GM04503 (cell line): ENCODE measurements at places on chromosomes 5 and 9.

GRCh38 chr5:139415221-139415861, 11.5 kb upstream of the SPATA24 start:
- no peak for DNase-seq

DNA sequence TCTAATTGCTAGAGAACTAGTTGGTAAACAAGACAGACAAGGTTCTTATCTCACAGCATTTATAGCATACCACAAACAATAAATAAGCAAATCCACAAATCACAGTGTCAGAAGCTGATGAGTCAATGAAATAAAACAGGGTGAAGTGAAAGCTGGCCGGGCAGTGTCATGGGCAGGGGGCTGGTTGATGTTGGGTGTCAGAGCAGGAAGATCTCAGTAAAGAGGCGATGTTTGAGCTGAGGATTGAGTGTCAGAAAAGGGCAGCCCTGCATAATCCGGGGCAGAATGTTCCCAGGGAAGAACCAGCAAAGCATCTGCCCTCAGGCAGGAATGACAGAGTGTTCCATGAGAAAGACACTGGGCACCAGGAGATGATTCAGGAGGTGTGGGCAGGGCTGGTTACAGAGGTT, 183.4 kb downstream of the GOLPH3 start:
- no peak for DNase-seq

- DNase-seq = no peak
Measured at GRCh38 chr9:33144551-33144950, 22.6 kb downstream of the B4GALT1 start.

DNA sequence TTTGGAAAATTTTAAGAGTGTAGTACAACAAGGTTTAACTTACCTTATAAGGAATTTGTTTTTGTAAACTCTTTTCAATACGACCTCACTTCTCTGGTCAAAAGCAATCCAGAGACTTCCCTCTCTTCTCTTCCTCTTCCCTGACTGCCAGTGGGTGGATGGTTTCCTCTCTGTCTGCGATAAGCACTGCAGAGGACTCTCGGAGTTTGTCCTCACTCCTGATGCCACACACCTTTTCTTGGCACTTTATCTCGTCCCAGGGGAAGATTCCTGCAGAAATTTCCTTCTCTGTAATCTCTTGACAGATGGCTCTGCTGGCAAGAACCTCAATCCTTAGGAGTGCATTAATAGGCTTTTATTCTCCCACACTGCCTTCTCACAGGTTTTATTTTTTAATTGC, 641.6 kb downstream of the NR2F1-AS1 start:
- DNase-seq = no peak
